ENCODE measurements at places on chromosomes 4 and X.

DNA sequence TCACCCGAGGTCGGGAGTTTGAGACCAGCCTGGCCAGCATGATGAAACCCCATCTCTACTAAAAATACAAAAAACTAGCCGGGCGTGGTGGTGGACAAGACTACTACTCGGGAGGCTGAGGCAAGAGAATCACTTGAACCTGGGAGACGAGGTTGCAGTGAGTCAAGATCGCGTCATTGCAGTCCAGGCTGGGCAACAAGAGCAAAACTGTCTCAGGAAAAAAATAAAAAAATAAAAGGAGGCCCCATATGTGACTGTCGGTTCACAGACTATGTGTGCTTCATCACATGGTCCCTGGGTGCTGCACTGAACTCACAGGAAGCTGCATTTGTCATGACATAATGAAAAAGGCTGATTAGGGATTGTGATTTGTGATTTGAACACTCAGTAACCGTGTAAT, 6.4 kb downstream of the TRIML1 start:
- no peak for DNase-seq

GRCh38 chr4:141101511-141101910, 31.8 kb downstream of the RNF150 start:
- no peak for DNase-seq

DNA sequence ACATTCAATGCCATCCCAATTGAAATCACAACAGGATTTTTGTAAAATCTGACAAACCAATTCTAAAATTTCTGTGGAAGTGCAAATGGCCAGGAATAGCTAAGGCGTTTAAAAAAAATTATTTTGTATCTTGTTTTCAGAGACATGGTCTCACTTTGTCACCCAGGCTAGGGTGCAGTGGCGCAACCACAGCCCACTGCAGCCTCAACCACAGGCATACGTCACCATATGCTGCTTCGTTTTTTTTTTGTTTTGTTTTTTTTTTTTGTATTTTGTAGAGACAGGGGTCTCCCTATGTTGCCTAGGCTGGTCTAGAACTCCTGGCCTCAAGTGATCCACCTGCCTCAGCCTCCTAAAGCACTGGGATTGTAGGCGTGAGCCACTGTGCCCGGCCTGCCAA, 24.5 kb downstream of the ZNF41 start:
- DNase-seq = no peak

DNA sequence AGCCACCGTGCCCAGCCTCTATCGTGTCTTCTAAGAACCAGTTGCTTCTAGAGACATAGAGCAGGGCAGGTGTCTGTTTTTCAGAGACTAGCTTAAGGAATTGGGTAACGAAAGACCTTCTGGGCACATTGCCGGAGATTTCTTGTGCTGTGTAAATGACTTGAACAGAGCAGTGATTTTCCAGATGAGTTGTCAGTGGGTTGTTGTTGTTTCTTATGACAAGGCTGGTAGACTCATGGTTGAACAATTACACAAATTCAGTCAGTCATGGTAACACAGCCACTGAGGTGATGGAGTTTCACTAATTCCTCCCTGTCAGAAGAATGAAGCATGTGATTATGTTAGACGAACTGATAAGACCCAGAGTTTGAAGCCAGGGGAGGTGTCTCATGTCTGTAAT, 20.5 kb upstream of the DDX3X start:
- DNase-seq = no peak

DNA sequence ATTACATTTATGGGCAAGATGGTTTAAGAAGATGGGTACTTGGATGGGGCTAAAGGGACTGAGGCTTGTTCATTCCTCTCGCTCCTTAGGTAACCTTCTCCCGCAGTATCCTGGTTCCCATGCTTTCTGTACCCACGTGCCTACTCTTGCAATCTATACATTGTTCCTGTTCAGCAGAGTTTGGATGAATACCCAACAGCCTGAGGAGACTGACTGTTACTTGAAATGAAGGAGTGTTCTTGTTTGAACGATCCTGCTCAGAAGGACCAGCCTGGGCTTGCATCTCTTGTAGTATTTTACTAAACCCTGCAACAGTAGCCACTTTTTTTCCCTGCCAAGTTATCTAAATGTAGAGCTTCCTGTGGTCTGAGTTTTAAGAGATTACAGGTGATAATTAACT, 33.7 kb upstream of the ADH6 start:
- DNase-seq = no peak

GRCh38 chrX:130604882-130605281, 203.1 kb downstream of the RBMX2 start:
- DNase-seq = no peak

- DNase-seq = no peak
These were observed 234.4 kb upstream of the HS3ST1 start for GRCh38 chr4:11663114-11663513.

GRCh38 chr4:186924723-186925122, 201.1 kb upstream of the FAT1 start:
- DNase-seq = no peak

DNA sequence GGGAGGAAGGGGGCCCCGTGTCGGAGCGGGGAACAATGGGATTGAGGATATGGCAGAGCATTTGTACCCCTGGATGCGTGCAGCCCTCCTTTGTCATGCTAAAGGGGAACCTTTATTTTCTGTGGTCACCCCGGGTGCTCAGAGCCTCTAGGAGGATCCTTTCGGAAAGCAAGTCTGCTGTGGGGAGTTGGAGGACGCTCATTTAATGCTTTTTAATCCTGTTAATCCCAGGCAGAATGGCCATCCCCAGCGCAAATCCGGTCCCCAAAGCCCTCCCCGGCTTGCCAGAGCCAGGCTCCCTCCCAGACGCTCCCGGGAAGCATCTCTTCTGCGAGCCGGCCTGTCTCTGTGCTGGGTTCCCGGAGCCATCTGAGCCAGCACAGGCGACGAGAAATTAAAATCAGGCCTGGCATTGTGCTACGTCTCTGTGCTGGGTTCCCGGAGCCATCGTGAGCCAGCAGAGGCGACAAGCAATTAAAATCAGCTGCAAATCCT, 113.2 kb upstream of the PPP2R3B start:
- DNase-seq = no peak

DNA sequence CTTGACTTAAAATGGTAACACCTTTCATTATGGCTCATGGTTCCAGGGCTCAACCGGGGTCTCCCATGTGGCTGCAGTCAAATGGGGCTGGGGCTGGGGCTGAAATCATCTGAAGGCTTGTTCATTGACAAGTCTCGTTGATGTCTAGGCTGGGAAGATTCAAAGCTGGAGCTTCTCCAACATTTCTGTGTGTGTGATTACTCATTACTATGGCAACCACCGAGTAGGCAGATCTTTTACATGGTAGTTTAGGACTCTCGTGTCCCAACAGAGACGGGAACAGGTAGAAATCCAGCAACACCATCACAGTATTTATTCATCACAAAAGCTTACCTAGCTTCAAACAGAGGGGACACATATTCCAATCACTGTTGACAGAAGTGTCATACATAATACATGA, 7.8 kb downstream of the YTHDC1 start:
- DNase-seq = peak; percentile 37

GRCh38 chr4:118279328-118279727, 73.5 kb downstream of the PRSS12 start:
- no peak for DNase-seq

DNA sequence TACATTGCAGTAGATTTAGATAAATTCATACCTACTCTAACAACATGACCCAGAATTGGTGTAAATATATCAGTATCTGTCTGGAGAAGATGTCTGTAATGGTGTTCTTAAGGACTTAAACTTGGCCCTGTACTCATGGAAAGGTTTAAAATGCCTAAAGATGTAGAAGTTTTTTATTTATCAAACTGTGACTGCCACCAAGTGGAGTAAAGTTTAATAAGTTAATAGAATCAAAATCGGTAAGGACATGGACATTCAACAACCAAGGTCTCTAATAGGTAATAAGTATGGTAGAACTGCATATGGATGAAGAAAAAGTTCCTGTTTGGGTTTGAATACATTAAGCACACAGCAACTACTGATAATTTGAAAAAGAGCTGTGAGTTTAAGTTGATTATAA, 474.0 kb upstream of the NDST3 start:
- DNase-seq = peak; percentile 11

DNA sequence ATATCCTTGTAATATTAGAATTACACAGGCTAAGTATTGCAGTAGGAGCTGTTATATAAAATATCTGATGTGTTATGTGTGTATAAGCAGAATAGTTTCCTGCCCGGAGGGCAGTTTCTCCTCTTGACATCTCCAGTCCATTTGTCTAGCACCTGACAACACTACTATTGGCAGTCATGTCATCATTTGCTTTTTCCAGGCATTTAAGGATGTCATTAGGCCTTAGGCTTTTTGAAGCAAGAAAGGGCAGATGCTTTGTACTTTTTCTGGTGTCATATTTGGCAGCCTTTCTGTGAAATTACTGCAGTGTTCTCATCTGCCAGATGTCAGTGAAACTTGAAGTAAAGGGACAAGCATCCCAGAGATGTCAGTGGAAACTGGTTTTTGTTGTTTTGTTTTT, 2017.6 kb upstream of the IGFBP7 start:
- DNase-seq = no peak

GRCh38 chr4:5773271-5773555, 62.2 kb downstream of the EVC start:
- DNase-seq = no peak

DNA sequence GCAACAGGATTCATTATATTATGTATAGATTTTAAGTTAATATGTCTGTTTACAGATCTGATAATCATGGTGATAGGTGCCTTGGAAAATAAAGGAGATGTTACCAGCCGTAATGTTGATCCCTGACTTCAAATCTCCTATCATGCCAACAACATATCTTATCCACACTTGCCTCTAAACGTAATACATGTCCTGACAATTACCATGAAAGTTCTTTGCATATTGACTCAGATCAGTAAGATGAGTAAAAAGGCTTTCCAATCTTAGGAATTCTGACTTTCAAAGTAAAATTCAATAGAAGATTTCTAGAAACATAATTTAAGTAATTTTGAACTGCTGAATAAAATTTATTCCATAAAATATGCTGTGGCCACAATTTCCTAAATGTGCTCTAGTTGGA, 513.3 kb downstream of the ANKRD50 start:
- no peak for DNase-seq

- no peak for DNase-seq
These were observed 39.3 kb downstream of the RAB33B start for GRCh38 chr4:139493176-139493575.

DNA sequence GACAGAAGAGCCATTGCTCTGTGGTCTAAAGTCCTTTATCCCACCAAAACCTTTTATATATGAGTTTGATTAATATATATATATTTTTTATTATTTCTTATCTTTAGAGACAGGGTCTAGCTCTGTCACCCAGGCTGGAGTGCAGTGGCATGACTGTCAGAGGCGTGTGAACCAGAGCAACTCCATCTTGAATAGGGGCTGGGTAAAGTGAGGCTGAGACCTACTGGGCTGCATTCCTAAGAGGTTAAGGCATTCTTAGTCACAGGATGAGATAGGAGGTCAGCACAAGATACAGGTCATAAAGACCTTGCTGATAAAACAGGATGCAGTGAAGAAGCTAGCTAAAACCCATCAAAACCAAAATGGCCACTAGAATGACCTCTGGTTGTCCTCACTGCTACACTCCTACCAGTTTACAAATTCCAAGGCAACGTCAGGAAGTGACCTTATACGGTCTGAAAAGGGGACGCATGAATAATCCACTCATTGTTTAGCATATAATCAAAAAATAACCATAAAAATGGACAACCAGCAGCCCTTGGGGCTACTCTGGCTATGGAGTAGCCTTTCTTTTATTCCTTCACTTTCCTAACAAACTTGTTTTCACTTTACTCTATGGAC, 10.5 kb downstream of the TBCK start:
- no peak for DNase-seq

- no peak for DNase-seq
These were observed 15.5 kb upstream of the DCTD start for GRCh38 chr4:182932651-182933050.

- DNase-seq = no peak
These were observed 6.9 kb upstream of the ARX start for GRCh38 chrX:25022499-25023325.

GRCh38 chr4:188016754-188017153, 21.2 kb downstream of the ZFP42 start:
- DNase-seq = no peak

- peak; percentile 17 for DNase-seq
These were observed 58.4 kb upstream of the COX18 start for GRCh38 chr4:73127839-73128453.

- DNase-seq = peak; percentile 67
These were observed 1.3 kb downstream of the CAMK2D start for GRCh38 chr4:113760094-113760794.

- no peak for DNase-seq
These were observed 47.8 kb downstream of the BEX3 start for GRCh38 chrX:103423955-103424638.

DNA sequence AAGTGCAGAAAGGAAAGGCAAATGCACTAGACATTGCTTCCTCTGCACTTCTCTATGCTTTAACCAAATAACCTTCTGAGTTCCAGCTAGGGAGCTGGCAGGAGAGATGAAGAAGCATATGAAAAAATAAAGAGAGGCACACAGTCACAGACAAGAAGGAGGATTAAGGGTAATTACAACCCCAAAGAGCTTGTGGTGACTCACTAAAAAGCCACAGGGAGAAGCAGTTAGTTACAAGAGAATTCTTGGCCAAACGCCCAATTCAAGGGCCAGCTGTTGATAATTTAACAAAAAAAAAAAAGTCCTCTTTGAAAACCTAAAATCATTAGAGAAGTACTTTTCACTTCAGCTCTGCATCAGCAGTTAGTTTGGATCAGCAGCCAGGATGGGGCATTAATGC, 478.0 kb downstream of the KCNIP4 start:
- peak; percentile 23 for DNase-seq

- no peak for DNase-seq
These were observed 59.2 kb upstream of the GATB start for GRCh38 chr4:151820004-151820403.

- DNase-seq = no peak
These were observed 86.7 kb downstream of the CNGA2 start for GRCh38 chrX:151821226-151821625.

DNA sequence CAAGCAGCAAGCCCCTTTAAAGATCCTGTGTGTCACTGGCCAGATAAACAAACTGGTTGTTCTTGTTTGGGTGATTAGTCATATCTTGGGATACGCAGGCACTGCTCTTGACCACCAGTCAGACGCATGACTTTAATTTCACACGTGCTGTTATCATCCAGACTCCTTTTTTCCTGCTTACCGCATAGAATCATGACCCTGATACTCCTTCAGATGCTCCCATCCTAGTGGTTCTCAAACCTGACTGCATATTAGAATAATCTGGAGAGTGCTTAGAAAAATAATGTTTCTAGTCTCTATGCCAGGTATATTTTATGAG, 78.8 kb downstream of the CLDN22 start:
- DNase-seq = peak; percentile 66

GRCh38 chr4:54959131-54959530, 166.3 kb downstream of the KDR start:
- DNase-seq = no peak

GRCh38 chr4:14743601-14744000, 258.7 kb upstream of the CPEB2 start:
- no peak for DNase-seq

GRCh38 chrX:126551306-126551705, 1.3 kb downstream of the DCAF12L1 start:
- DNase-seq = no peak

GRCh38 chr4:159240687-159241086, 137.8 kb downstream of the RAPGEF2 start:
- DNase-seq = no peak

- DNase-seq = peak; percentile 12
These were observed 123.4 kb downstream of the ASB9 start for GRCh38 chrX:15146515-15146914.
